Stimulated activated CD8-positive, alpha-beta memory T cell treated with anti-CD3 and anti-CD28 coated beads, Interleukin-4, amount 100 ng/mL, for 4 hours (primary cell): ENCODE measurements at places on chromosomes 12 and 14.

DNA sequence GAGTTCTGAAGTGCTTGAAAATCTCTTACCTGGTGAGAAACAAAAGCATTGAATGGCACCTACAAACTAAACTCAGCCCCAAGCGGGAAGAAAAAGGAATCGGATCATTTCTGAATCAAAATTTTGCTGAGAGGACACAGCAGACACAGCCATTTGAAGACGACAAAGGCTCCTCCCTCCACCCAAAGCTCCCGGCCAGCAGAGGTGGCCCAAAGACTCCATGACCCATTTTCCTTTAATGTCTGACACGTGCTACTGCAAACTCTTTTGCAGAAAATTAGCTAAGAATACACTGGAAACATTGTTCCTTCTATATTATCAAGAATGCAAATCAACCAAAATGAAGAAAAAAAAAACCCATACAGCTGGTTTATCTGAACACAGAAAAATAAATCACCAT is 85.9 kb upstream of the FOXN3 start:
- no peak for DNase-seq

DNA sequence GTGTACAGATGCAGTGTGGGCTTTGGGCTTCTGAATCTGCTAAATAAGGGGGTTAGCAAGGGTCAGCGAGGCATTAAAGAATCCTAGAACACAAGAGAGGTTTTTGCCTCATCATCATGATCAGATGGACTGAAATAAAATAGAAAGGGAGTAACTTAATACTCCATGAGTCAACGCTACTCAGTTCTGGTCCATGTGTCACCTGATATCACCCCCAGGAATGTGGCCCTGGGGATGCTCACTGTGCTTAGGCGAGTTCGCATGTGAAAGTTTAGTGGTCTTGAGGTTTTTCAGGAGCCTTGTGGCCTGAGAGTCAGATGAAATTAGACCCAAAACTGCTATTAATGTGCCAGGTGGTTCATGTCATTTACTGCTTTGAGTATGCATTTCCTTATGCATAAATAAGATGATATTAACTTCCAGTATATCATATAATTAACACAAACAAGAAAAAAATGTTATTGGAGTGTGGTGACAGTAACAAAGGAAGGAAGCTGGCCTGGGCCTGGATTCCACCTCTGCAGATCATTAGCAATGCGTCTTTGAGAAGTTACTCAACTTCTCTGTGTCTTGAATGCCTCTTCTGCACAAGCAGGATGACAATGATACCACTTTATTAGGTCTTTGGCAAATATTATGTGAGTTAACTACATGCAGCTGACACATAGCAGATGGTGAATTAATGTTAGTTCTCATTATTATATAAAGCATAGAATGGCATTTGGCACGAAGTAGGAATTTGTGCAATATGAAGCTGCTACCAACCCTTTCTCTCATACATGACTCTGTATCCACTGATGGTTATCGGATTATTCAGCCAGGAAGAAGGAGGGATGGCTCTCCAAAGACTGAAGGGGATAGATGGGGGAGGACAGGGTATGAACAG is 1272.6 kb downstream of the AACS start:
- no peak for DNase-seq

GRCh38 chr12:119620490-119620889 is 26.9 kb downstream of the TMEM233 start:
- no peak for DNase-seq

- DNase-seq: no peak
These were observed 17.5 kb upstream of the RAB21 start for GRCh38 chr12:71737197-71737596.

- no peak for DNase-seq
These were observed 493.8 kb downstream of the NPAS3 start for GRCh38 chr14:33432407-33433023.

GRCh38 chr12:132506328-132507160 is 16.6 kb downstream of the FBRSL1 start:
- no peak for DNase-seq

DNA sequence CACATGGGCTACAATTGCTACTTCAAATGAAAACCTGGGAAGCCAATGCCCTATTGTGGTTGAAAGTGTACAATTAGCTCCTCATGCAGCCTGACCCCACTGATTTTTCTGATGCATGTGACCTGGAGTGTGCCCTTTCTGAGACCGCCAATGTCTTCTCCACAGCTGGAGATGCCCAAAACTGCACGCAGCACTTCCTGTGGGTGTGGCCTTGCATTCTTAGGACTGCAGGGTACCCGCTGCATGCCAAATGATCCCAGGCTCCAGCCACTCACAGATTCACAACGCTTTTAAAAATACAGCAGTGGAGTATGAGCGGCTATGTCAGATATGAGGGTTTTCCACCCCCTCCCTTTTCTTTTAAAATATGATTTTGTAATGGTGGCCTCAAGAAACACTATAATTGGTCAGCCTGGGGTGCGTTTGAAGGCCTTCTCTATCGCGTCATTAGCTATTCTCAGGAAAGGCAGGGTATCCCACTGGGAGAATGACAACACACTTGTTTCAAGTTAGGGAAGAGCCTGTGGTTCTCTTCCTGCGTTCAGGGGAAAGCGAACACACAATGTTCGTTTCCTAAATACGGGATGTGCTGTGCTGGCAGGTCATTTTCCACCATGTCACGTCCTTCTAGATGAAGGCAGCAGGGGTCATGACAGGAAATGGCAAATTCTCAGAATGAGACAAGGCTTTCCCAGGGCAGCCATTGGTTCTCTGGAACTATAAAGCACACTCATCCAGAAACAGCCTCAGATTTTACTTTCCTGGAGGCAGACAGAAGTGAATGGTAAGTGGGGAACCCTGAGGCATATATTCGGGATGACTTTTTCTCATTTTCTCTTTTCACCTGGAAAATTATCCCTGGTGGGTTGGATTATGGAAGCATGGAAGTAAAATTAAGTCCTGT is at the start of gene APOLD1:
Gene APOLD1 (plus strand): TSS at position 749 of the 904 bp plus-strand sequence. CDS start 33 bp downstream, at position 782.
- no peak for DNase-seq

DNA sequence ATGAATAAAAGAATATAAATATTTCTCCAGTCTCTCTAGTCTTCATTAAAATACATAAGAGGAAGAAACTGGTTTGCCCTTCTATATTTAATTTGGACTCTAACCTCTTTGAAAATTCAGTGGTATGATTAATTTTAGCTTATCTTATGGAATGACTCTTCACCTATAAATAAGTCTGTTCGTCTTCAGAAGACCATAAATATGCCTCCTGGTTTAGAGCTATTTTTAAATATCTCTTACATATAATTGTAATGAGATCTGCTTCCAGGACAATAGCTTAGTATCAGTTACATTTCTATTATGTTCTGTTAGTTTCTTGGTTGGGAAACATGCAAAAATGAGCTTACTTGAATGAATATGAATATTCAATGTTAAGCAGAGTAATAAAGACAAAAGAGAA is 257.5 kb upstream of the HMGA2 start:
- DNase-seq: no peak

DNA sequence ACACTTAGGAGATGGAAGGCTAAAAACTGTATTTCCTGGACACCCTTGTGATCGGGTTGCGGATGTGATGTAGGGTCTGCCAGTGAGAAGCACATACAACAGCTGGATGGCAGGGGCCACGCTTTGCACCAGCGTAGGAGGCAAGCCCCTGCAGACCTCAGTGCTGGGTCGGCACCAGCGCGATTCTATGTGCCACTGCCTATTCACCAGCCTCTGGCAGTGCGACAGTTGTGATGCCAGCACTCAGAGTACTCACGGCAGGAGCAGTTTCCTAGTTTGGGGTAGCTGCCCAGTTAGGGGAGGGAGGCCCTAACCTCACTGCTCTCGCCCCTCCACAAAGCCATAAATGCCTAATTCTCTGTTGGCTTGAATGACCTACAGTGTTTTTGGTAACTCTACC is 31.6 kb downstream of the SPTLC2 start:
- no peak for DNase-seq

- no peak for DNase-seq
These were observed 105.5 kb upstream of the MYL2 start for GRCh38 chr12:111025792-111026430.

DNA sequence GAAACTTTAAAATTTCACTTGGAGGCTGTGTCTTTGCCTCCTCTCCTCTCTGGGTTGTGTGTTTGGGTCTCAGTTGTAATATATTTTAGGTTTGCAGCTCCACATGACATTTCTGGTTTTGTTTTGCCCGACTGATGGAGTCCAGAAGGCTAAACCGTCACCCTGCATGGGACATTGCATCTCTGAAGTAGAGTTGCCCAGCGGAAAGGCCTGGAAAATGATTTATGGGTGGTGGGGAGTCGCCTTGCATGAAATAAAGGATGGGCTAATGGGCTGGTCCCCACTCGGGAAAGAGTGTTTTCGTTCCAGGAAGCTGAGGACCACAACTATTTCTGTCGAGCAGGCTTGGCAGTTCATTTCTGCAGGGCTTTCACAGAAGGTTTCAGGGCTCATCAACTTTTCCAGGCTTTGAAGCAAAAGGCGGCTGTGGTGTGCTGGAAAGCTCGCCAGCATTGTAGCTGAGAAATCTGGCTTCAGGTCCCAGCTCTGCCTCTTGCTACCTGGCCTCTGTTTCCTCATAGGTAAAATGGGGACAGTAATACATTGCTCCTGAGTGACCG is 74.8 kb upstream of the GSC start:
- DNase-seq: no peak

- no peak for DNase-seq
These were observed 423.8 kb downstream of the NRXN3 start for GRCh38 chr14:78593949-78594348.

DNA sequence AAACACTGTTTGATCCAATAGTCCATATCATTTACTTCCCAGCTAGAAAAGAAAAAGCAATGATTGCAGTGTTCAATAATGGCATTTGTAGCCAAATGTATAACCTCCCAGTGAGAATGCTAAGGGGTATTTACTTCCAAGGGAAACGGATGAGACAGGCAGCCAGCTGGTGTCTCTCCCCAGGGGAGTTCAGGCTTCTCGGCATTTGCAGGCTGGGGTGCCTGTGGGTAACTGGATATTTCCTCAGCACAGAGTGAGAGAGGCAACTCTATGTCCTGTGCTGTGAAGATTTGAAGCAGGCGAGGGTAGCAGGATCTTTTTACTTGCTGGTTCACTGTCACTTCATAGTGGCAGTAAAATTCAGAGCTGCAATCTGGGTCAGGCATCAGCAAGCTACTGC is 1455.6 kb upstream of the TMEM132C start:
- DNase-seq: no peak

DNA sequence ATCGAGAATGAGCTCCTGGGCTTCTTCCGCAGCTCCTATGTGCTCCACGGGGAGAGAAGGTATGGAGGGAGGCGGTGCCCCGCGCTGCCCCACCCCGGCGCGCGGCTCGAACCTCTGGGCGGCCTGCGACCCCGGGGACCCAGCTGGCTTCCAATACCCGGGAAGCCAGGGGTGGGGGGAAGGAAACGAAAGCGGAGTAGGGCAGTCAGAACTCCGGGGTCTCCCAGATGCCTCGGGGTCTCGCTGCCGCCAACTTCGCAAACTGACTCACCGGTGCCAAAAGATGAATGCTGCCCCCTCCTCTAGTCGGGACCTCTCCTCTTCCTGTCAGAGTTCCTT is 1.3 kb downstream of the TRHDE start:
- DNase-seq: no peak

DNA sequence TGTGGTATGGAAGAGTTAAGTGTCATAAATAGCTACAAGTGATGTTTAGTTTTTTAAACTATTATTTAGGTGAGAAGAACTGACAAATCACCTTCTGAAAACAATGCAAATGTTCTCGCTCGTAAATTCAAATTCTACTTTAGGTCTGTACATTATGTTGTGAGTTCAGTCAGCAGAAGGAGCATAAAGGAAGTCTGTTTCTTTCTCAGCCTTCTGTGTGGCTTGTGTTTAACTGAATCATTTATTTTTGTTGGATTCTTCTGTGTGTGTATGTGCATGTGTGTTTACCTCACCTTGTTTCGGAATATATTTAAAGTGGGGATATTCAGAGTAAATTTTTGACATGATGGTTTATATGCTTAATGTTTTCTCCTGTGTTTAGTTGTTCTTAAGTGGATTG is 285.9 kb downstream of the TMTC2 start:
- no peak for DNase-seq

- no peak for DNase-seq
These were observed 5.7 kb downstream of the SERPINA9 start for GRCh38 chr14:94470311-94470710.

DNA sequence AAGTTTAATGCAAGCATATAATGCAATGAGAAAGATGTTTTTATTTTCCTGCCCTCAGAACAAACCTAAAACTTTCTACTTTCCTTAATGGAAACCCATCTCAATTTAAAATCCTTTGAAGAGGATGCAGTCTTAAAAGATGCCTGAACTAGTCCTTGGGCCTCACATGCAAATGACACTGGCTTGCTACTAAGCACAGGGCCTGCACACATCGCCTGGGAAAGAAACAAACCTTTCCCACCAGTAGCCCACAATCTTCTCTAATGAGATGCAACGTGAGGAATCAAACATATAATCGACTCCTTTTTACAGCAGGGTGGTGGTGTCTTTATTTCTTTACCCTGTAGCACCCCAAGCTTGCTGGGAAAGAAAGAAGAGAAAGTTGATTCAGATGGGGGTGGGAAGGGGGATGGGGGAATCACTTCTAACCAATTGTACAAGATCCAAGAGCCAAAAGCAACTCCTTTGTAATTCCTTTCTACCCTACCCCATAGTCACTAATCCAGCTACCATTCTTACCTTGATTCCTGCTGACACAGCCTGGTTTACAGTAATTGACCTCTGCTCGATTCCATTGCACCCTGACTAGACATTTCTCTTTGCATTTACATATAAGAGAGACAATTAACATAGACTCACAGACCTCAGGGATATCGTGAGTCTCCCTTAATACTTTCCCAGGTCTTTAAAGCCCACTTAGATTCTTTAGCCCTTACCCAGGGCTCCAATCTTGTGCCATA is 69.5 kb upstream of the FERMT2 start:
- no peak for DNase-seq

DNA sequence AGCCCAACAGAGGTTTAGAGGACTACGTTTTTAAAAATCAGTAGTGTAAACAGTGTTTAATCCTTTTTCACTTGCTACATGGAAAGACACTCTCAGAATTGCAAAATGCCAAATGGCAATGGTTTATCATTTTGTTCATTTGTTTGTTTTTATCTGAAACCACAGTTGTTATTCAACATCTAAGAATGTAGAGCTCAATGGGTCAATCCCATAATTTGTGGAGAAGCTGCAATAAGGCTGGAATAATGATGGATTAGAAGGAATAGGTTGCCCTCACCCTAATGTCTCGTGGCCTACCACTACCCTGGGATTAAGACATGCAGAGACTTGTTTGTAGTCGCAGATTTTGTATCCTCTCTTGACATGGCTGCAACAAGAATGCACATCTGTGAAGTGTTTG is 115.7 kb downstream of the LLPH start:
- no peak for DNase-seq

- DNase-seq: no peak
These were observed 6.1 kb upstream of the FAIM2 start for GRCh38 chr12:49909826-49910225.

DNA sequence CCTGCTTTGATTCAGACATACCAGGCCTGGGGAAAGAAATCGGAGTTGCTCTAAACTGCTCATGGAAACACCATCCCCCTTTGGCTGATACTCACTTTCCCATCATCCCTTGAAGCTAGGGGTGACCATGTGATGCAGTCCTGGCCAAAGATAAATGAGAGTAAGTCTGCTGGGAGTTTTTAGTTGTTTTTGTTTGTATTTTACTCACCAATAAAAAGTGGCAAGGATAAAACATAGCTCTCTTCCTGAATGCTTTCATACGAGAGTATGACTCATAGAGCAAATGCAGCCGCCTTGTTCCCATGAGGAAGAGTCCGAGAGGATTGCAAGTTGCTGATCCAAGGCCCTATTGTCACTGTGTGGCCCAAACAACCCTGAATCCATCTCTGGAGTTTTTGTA is 126.4 kb upstream of the TMEM132C start:
- DNase-seq: no peak
